ENCODE measurements at places on chromosomes 7 and 10.

GRCh38 chr10:125976960-125977605 lies 80.7 kb downstream of the FANK1 start:
- no peak for DNase-seq

DNA sequence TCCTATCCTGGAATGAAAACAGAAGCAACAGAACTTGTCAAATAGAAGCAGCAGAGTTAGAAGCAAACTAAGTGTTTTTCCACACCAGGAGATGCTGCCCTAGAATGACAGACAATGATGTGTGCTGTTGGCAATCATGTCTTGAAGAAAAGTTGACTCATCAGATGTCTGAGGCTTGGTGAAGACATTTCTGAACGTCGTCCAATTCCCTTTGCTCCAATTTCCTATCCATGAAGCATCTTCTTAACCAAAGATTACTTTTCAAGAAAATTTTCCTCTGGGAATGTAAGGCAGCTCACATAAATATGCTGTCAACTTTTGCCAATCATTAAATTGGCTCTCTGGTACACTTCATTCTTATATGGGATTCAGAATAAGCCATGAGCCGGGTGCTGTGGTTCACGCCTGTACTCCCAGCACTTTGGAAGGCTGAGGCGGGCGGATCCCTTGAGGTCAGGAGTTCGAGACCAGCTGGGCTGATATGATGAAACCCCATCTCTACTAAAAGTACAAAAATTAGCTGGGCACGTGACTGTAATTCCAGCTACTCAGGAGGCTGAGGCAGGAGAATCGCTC lies 34.6 kb downstream of the MALSU1 start:
- DNase-seq: no peak

DNA sequence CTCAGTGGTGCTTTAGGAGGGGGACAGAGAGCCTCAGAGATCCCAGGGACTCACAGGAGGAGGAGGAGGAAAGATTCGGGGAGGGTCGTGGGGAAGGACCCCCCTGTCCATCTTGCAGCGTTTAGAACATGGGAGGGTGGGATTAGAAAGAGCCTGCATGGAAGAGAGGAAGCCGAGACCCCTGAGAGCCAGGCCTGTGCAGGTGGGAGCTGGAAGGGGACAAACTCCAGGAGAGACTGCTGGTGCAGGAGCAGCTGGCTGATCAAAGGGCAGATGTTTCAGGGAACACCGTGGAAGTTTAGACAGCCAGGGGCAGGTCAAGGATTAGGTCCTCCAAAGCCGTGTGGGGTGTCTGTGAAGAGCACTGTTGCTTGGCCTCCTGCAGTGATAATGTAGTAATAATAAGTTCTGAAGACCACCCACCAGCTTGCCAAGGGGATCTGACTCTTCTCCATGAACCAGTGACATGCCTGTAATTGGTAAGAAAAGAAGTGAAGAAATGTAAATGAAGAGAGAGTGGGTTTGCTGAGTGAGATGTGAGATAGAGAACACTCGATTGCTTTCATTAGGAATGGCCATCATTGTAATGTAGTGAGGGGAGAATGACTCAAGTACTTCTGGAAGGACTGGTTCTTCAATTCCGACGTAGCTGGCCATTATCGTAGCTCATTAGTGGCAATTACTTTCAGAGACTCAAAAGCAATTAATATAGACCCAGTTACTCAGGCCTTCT lies 425.6 kb downstream of the PAXIP1 start:
- no peak for DNase-seq

- no peak for DNase-seq
These were observed 118.9 kb upstream of the MKLN1 start for GRCh38 chr7:131208777-131209176.

GRCh38 chr7:50954716-50955115 lies 172.0 kb upstream of the GRB10 start:
- DNase-seq: no peak

GRCh38 chr7:84013616-84014240 lies 180.9 kb downstream of the SEMA3A start:
- DNase-seq: no peak

DNA sequence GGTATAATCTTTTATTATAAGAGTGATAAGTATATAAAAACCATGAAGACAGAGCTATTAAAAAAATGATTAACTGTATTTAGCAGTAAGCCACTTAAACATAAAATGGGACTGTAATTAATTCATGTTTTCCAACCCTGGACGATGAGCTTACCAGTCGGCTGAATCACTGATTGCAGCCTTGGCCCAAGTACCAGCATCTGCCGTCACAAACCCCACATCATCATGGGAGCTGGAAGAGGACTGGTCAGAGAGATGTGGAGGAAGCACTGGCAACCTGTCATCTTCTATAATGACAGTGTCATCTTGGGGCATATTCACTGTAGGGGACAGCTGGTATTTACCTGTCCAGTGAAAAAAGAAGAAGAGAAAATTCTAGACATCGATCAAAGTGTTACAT lies 473.6 kb downstream of the PARD3 start:
- DNase-seq: no peak

- DNase-seq: no peak
These were observed 45.7 kb upstream of the PTPRN2 start for GRCh38 chr7:158633055-158633956.

GRCh38 chr10:109770663-109771062 lies 152.6 kb downstream of the XPNPEP1 start:
- DNase-seq: no peak
